ENCODE measurements at places on chromosomes 7 and 10. TPM values are rescaled to one million over a fixed set of nuclear protein-coding genes. Genes with fewer than 3 reads are reported as not detected.

Gene PRSS58
- not detected for total RNA-seq

Gene STEAP4
- 21.7 TPM for total RNA-seq

Gene GCK
- 1.4 TPM for total RNA-seq

DNA sequence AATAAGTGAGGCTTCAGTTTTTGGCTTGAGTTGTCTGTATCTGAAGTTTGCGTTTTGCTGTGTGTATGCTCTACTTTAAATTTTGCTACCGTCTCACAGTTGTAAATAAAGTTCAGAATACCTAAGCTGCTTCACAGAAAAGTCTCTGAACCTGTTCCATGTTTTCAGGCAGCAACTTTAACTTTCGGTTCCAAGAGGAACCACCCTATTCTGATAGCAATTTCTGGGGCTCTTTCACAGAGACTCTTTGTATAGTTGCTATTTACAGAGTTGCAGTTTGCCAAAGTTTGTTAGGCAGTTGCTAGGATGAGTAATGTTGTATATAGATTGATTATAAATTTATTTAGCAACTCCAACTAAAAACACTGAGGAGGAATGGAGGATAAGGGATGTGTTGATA, 5.7 kb downstream of the FAM221A start:
- DNase-seq: no peak

DNA sequence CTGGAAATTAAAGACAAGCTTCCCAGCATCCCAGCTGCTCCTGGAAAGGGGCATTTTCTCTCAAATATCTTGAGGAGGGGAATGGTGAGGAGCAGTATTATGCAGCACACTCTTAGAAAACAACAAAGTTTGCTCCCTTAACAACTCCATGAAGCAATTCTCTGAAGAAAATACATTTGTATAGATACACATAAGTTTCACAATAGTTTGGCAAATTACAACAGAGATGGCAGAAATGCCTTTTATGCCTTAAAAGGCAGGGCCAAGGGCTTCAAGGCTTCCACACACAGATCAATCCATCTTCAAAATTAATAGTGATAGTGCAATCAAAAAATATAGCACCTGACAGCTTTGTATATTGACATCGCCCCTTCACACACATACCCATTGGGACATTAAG, 12.2 kb downstream of the DGKI start:
- no peak for DNase-seq

Data from left ventricle myocardium superior (tissue), 1 donor.